ENCODE measurements at places on chromosomes 3 and 15. TPM values are rescaled to one million over a fixed set of nuclear protein-coding genes. Genes with fewer than 3 reads are reported as not detected.

The LMOD3 gene
- not detected for total RNA-seq

The TIMP4 gene
- 0.16 TPM for total RNA-seq

DNA sequence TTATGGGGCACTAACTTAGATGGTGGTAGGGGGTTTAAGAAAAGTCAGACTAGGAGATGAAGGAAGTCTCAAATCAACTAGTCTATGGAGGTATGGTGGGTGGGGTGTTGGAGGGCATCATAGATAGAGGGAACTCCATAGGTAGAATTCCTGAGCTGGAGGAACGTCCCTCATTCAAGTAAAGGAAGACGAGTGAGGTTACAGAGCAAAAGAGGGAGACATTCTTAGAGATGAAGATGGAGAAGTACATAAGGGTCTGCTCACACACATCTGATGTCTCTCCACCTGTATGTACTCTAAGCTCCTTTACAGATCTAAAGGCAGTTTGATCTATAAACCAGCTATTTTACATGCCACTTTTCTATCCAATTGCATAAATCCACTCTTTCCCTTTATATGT is 1.4 kb downstream of the PLSCR1 start:
- DNase-seq, result no peak

The MCTP2 gene
- 13.3 TPM for total RNA-seq

- DNase-seq, result no peak
Observed at GRCh38 chr3:4601892-4602291, 108.7 kb downstream of the ITPR1 start.

The HCN4 gene
- total RNA-seq, result 0.69 TPM

DNA sequence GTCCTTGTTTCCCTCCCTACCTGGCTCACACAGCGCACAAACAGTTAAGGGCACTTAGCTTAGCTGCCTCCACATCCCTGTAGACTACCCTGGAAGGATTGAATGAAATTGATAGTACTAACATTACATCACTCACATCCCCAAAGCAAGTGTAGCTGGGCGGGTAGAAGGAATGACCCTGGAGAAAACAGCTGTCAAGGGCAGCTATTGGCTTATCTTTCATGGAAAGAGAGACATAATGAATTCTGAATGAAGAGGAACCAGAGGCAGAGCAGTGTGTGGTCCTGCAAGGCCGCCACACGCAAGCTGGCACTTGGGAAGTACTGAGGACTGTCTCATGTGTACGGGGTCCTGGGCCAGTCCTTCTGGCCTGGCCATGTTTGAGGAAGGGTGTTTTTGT is 369.6 kb upstream of the RGMA start:
- no peak for DNase-seq

The SENP8 gene
- 5.3 TPM for total RNA-seq

- DNase-seq, result no peak
Observed at GRCh38 chr3:87354398-87354797, 78.0 kb upstream of the POU1F1 start.

DNA sequence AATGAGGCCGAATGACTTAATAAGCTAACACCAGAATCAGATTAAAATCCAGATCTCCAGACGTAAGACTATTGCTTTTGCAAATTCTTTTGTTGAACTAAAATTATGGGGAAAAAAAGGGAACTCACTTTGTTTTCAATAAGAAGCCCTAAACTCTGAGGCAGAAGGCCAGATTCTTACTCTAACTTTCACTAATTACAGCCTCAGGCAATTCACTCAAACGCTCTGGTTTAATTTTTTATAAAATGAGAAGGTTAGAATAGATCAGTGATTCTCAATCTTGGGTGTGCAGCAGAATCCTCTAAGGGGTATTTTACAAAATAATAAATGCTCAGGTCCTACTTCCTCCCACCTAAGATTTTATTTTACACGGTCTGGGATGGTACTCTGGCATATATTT is 38.1 kb downstream of the C3orf70 start:
- DNase-seq, result no peak

DNA sequence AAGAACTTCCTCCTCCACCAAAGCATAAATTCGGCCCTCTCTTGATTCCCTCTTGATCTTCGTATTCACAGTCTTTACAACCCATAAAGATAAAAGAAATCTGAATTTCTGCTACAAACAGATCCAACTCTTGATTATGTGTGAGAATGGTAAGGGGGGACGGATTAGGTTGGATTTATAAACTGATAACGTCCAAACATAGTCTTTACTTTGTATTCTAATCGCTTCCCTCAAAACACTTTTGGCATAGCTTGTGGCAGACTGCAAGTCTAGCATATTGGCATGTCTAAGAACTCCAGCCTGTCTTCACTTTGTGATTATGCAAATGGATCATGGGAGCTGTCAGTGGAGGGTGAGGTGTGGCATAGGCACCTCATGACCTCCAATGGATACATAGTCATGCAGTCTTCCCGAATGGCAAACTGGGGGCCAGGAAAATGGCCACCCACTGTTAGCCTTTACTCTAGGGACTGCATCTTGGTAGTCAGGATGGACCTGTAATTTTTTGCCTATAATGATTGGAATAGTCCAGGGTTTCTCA is 24.3 kb upstream of the GPR171 start:
- DNase-seq, result no peak

The CPN2 gene
- total RNA-seq, result not detected

GRCh38 chr3:156160647-156161046 is 40.3 kb downstream of the KCNAB1 start:
- DNase-seq, result no peak

- no peak for DNase-seq
Observed at GRCh38 chr3:171528102-171528501, 67.9 kb upstream of the TNIK start.

- no peak for DNase-seq
Observed at GRCh38 chr3:28891485-28891884, 389.4 kb upstream of the RBMS3 start.

DNA sequence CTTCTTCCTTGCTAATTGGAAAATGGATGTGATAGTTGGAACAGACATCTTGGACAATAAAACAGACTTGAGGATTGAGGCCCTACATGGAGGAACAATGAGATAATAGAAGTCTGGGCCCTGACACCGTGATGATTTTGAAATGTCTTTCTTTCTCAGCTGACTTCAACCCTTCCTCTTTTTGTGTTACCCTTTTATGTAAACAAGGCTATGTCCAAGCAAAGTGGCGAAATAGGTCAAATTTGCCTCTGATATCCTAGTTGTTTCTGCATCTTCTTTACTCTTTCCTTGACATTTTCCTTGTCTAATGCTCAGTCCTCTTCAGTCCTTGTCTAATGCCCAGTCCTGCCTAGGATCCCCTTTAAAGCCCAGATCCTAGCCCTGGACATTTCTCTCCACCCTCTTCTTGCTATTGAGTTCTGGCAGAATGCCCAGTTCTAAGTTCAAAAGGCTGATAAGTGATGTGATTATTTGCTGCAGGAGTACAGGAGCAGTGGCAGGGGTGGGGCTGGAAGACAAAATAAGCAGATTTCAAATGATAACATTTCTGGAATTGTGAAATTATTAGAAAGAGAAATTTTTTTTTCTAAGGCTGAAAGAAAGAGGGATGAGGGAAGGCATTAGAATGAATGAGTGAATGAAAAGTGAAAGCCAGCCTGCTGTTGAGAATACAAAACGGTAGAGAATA is 6.5 kb upstream of the VPS8 start:
- DNase-seq, result no peak

- DNase-seq, result no peak
Observed at GRCh38 chr3:39707314-39707909, 102.0 kb upstream of the MYRIP start.

The GOLGA6L7 gene
- not detected for total RNA-seq

DNA sequence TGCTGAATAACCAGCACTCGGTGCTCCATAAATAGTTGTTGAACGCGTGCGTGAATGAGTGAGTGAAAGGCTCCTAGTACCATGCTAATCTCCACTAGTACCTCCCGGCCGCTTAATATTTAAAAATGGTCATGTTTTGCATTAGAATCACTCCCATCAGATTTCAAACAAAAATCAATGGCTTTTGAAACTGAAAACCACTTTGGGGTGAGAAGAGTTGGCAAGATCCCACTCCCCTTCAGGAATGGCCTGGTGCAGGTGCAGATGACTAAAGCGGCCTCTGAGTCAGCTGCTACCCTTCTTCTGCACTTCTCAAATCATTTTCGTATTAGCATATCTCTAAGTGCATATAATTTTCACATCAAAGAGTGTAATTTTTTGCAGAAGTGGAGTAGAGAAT is 425.3 kb upstream of the PROK2 start:
- no peak for DNase-seq

DNA sequence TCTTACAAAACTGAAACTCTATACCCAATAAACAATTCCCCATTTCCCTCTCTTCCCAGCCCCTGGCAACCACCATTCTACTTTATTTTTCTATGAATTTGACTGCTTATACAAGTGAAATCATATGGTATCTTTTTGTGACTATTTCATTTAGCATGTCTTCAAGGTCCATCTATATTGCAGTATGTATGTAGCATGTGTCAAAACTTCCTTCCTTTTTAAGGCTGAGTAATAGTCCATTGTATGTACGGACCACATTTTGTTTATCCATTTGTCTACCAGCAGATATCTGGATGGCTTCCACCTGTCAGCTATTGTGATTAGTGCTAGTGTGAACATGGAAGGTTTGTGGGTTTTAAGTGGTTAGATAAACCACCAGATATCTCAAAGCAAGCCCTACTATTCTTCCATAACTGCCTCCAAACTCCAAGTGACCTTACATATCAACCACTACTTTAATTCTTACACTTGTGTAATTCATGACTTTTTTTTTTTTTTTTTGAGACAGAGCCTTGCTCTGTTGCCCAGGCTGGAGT is 134.7 kb downstream of the TMCC1 start:
- no peak for DNase-seq

DNA sequence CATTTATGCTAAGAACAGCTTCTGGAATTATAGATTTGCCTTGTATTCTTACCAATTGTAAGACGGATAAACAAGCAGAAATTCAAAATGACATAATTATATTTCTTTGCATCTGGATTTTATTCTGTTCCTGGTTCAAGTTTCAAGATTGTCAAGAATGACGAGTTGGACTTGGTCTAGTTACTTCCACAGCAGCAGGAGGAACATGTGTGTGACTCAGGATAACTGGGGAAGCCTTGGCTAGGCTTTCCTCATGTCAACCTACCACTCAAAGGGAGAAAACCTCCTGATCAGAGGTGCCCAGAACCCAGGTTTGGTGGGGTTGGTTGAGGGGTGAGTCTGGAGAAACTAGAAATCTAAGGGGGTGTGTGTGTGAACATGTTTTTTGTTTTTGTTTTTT is 259.7 kb downstream of the SOX2 start:
- DNase-seq, result no peak

GRCh38 chr3:117297065-117297464 is 587.5 kb downstream of the TUSC7 start:
- no peak for DNase-seq

DNA sequence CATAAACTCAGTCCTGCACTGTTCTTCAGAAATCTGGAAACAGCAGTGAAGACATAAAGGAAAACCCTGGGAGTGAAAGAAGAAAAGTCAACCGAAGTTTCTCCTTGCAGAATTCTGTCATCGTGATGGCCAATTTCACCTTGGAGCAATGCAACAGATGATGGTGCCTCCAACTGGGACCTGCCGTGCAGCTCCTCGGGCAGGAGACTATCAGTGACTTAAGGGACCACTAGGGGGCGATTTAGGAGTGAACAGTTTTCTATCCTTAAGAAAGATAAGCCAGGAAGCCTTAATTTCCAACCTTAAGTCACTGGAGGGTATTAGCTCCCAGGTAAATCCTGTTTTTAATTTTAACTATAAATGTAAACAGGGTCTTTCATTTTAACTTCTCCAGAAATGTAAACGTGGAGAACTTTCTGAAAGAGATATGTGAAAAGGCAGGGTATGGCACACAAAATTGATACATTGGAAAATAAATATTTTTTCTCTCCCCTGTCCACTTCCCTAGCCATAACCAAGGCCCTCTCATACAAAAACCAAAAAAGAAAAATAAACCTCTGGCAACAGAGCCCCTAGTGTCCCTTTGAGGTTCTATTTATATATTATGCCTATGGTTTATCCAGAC is 116.3 kb downstream of the PDZRN3 start:
- no peak for DNase-seq

The DUOXA1 gene
- total RNA-seq, result 5.8 TPM

The ACP3 gene
- 27.8 TPM for total RNA-seq

- DNase-seq, result no peak
Observed at GRCh38 chr3:87997298-87997697, 61.5 kb downstream of the CGGBP1 start.

DNA sequence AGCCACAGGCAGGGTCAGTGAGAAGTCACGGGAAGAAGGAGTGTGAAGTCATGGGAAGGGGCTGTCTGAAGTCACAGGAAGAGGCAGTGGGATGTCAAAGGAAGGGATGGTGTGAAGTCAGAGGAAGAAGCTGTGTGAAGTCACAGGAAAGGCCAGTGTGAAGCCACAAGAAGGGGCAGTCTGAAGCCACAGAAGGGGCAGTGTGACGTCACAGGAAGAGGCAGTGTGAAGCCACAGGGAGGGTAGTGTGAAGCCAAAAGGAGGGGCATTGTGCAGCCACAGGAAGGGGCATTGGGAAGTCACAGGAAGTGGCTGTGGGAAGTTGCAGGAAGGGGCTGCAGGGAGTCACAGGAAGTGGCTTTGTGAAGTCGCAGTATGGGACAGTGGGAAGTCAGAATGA is 35.1 kb downstream of the GASK1A start:
- no peak for DNase-seq

DNA sequence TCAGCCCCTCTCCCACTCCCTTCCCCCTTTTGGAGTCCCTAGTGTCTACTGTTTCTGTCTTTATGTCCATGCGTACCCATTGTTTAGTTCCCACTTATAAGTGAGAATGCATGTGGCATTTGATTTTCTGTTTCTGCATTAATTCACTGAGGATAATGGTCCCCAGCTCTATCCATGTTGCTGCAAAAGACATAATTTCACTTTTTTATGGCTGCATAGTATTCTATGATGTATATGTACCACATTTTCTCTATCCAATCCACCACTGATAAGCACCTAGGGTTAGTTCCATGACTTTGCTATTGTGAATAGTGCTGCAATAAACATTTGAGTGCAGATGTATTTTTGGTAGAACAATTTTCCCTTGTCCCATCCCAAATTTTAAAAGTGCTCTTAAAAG is 34.2 kb upstream of the RSL24D1 start:
- DNase-seq, result no peak

- DNase-seq, result no peak
Observed at GRCh38 chr15:39728845-39729244, 53.8 kb downstream of the FSIP1 start.

The CTXN2 gene
- total RNA-seq, result 0.25 TPM
